ENCODE measurements at places on chromosomes 1 and 21. TPM values are rescaled to one million over a fixed set of nuclear protein-coding genes. Genes with fewer than 3 reads are reported as not detected.

GRCh38 chr1:175353066-175353465 is 160.5 kb upstream of the KIAA0040 start:
- no peak for DNase-seq

- DNase-seq = no peak
These were observed 356.3 kb upstream of the B3GALT2 start for GRCh38 chr1:193542690-193543089.

DNA sequence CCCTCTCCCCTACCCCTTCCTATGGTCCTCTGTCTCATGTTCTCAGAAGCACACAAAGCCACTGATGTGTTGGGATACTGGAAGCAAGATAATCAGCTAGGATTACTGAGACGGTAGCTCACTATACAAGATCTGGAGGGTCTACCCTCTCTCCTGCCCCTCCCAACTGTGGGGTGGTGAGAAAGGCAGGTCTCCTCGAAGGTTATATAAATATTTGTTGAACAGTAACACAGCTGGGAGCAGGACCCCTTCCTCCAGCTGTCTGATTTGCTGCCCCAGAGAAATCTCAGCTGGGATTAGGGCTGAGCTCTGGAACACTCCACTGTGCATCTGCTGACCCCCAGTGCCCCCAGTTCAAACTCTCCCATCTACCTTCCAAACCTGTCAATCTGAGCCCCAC is 94.2 kb upstream of the IPO9 start:
- no peak for DNase-seq

- DNase-seq = no peak
These were observed 15.2 kb upstream of the LGALS8 start for GRCh38 chr1:236508593-236509027.

DNA sequence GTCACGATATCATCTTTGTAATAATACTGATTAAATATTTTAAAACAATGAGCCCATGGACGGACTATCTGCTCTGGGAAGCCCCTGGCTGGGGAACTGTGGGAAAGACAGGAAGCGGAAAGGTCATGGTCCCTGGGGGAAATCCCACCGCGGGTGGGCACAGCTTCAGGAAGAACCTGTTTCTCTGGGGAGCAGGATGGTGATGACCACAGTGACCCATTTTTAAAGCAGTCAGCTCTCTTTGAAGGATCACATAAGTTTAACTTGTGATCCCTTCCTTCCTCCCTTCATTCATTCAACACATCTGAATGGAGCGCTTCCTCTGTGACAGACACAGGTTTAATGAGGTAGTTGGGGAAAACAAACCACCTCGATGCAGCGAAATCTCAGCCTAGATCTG is 73.0 kb downstream of the DHRS3 start:
- peak; percentile 27 for DNase-seq

DNA sequence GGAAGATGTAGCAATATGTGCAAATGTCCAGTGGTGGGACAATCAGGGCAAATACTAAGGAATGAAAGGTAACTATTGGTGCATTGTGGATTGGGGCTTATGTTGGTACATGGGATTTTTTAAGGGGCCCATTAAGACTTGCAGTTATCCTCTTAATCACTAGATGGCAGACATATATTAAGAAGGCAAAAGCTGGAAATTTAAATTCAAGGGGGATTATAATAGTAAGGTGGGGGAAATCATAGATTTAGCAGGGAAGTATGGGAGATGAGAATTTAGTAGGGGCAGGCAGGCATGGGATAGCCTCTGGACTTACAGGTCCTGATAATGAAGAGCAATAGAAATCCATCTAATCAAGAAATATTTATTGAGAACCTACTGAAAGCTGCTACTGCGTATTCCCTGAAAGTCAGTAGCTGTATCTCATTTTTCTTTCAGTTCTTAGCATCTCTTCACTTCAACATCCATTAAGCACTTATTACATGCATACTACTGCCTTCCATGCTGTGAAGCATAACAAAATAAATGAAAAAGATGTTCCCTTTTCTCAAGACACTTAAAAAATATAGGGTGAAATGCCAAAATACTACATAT is 251.8 kb downstream of the CRB1 start:
- no peak for DNase-seq

DNA sequence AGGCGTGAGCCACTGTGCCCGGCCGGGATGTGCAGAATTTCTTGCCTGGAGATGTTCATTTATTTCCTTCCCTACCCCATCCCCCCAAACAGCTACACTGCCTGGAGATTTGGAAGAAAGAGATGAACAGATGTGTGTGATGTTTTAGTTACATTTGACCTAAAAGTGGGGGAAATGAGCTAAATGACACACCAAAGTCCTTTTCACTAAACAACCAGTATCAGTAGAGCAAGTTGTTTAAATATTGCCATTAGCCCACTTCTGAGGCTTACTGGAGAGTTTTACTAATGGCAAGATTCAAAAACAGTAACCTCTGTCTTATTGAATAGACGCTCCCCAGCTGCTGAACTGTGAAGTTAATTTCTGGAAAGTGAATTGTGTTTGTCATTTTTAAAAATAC is 100.1 kb downstream of the RUNX1 start:
- no peak for DNase-seq

DNA sequence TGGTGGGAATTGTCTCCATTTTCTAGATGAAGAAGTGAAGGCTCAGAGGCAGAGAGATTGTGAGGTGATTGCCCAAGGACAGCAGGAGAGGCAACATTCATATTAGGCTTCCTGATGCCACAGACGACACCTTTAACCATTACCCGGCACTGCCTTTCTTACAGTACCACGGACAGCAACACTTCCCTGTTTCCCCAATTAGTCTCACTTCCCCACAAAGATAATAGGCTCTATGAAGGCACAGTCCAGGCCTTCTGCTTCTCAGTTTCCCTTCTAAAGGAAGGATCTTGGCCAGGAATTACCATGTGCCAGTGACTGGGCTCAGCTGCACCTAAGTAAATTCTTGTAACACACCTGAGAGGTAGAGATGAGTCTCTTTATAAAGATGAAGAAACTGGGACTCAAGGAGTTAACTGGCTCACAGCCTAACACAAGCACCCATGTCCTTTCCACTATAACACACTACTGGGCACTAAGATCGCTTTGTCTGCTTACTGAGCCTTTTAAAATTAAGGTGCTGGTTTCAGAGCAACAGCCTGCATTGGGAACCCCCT is 9.6 kb downstream of the IGSF9 start:
- no peak for DNase-seq

GRCh38 chr1:18069903-18070302 is 37.7 kb upstream of the IGSF21 start:
- no peak for DNase-seq

DNA sequence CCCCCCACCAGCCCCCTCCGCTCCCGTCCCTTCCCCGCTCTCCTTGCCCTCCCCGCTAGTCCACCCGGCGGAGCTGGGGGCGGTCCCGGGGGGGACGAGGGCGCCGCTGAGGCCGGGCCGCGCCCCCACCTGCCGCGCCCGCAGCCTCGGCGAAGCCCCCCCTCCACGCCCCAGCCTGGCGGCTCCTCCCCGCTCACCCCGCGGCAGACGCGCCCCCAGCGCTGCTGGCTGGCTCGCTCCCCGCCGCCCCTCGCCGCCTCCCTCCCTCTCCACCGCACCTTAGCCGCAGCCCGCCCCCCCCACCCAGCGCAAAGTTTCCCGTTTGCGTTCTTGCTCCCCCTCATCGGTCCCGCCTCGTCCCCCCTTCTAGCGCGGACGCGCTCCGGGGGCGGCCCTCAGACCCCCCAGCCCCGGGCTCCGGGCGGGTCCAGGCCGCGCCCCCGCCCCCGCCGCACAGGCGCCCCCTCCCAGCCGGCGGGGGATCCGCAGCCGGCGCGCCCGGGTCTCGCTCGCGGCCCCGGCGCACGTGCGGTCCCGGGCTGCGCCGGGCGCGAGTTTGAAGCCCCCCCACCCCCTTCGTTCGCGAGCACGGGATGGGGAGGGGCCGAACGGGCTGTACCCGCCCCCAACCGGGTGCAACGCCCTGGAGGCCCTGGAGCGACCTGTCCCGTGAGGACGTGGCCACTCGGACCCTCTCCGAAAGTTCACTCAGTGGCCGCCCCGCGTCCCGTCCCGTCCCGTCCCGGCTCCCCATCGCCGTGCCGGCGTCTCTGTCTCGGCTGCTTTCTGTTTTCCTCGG is 623 bp downstream of the PTPRF start:
- no peak for DNase-seq

DNA sequence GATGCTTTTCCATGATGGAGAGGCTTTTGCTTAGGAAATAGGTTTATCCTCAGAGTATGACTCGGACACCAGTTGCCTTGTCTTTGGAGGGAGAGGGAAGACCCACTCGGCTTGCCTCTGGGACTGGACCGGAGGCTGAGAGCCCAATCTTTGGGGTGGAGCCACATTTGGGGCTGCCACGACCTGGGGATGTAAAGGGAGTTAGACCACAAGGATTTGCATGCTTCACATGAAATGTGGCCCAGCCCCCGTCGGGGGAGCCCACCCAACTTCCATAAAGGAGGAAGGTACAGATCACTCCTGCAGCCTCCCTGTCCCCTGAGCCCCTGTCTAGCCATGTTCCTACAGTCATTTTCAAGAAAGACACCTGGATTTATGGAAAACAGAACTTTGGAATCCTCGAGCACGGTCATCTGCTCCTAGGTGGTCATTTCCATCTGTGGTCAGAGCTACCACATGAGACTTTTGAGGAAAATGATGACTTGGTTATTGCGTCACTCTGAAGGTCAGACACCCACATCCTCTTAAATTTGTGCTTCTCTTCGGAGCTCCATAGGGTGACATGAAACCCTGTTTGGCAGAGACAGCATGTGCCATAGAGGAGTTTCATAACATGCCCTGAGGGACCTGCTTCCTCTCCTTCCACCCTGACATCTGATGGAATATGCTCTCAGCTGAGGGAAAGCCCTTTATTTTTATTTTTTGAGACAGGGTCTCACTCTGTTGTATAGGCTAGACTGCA is 99.4 kb upstream of the SLC45A1 start:
- no peak for DNase-seq

DNA sequence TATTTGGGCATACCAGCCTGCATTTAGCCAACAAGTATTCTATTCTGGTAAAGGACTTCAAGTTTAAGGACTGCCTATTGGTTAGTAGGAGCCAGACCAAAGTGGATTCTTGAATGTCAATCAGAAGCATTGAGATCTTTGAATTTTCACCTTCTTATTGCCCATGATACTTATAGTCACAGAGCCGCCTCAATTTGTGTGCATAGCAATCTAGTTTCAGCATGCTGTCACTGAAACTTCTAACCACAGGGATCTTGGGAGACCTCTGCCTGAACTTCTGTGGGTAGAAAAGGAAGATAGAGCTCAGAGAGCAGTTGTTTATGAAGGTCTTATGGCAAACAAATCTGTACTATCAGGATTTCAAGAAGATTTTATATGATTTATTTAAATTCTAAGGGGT is 501.4 kb upstream of the USP24 start:
- DNase-seq = no peak

DNA sequence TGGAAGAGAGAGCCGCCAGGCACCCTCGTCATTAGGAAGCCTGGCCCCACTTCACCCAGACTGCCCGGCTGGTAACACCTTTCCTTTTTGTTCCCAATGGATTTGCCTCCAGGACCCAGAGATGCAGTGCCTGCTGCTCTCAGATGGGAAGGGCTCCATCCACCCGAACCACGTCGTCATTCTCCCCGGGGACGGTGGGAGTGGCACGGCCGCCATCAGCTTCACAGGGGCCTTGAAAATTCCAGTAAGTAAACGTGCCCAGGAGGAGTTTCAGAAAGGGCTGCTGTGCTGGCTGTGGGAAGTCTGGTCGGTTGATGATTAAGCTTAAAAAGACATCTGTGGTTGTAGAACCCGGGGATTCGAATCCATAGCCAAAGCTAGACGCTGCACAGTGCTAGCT is 45.2 kb downstream of the SLC37A1 start:
- no peak for DNase-seq

GRCh38 chr1:59295618-59296017 is 1.3 kb upstream of the FGGY start:
- no peak for DNase-seq

The BCAN gene
- total RNA-seq = 0.16 TPM

The FAM3B gene
- total RNA-seq = not detected

The PAPPA2 gene
- 1.4 TPM for total RNA-seq

The RAVER2 gene
- total RNA-seq = 12.2 TPM

The TBX19 gene
- 0.48 TPM for total RNA-seq

The BSND gene
- not detected for total RNA-seq

The POU3F1 gene
- total RNA-seq = not detected

The GJA9 gene
- total RNA-seq = not detected

The FAM43B gene
- 3.9 TPM for total RNA-seq

The PCP4L1 gene
- 0.38 TPM for total RNA-seq

The VPS13D gene
- 68.2 TPM for total RNA-seq

The TRAF3IP3 gene
- total RNA-seq = 1.00 TPM

The OR2L2 gene
- not detected for total RNA-seq

The LCE1C gene
- total RNA-seq = not detected
